Suppressor macrophage treated with lipopolysaccharide for 4 hours (primary cell): ENCODE measurements at places on chromosomes 6 and 20.

- DNase-seq, result no peak
These were observed 177.2 kb upstream of the ASCC3 start for GRCh38 chr6:101058296-101058695.

- no peak for DNase-seq
These were observed 90.6 kb downstream of the TTLL2 start for GRCh38 chr6:167415441-167415961.

DNA sequence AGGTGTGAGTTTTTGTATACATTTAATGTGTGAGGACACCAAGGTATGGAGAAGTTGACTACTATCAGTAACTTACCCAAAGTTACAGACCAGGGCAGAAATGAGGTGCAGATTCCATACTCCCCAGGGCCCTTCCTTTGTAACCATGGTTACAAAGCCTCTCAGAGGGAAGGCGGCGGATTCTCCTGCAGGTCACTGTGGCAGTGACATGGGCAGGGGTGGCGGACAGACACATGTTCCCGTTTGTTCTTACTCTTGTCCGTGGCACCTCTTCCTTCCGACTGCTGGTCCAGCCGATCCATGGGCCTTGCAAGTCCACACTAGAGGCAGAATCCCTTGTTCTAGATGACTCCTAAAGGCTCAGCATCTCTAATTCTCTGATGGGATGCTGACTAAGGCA is 43.0 kb downstream of the PDYN start:
- DNase-seq, result no peak

DNA sequence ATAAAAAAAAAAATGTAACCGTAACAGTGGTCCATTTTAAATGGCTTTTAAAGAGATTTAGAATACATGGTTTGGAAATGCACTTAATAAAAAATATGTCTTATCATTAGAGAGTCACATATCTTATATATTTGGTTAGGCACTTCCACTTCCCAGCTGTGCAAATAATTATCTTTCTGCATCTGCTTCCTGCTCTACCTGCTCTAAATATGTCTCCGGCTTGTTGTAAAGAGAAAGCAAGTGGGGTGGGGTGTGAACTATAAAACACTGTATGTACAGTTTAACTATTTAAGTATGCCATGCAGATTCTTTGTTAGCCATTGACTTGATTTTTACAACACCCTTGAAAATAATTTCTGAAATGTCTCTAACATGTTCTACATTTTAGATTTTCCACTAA is 106.3 kb downstream of the NKAIN2 start:
- DNase-seq, result no peak

DNA sequence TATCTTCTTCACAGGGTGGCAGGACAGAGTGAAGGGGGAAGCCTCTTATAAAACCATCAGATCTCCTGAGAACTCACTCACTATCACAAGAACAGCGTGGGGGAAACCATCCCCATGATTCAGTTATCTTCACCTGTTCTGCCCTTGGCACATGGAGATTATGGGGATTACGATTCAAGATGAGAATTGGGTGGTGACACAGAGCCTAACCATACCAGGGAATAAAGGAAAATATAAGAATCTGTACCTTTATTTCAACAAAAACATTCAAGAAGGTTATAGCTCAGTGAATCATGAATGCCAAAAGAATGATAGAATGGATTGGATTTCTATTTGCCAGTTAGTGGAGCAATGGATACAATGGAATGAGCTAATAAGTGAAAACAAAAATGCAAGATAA is 214.4 kb downstream of the PTPRK start:
- no peak for DNase-seq

- DNase-seq, result no peak
These were observed 2.2 kb upstream of the CCM2L start for GRCh38 chr20:32007787-32008616.

GRCh38 chr20:17925141-17925939 is 43.3 kb downstream of the SNX5 start:
- DNase-seq, result no peak

DNA sequence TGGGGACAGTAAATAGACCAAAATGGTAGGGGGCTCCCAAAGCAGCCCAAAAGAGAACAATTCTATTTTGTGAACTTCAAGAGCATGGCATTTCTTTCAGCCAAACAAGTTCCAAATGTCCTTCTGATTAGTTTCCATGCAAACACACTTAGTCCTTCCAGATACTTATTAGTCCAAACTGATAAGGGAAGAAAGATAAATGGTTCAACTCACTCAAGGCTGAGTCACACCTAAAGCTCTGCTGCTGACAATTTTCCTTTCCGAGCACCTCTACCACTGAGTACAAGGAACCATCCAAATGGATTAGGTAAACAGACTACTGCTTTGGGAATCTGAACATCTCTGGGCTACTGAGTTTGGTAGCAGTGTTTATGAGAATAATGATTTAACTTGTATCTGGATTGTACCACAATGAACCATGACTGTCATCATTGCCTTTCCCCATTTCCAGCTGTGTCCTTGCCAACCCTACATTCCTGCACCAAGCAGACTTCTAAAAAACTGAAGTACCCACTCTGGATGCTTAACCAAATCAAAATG is 71.2 kb downstream of the TNFRSF21 start:
- no peak for DNase-seq

- no peak for DNase-seq
These were observed 94.1 kb downstream of the YTHDF1 start for GRCh38 chr20:63121749-63122405.

DNA sequence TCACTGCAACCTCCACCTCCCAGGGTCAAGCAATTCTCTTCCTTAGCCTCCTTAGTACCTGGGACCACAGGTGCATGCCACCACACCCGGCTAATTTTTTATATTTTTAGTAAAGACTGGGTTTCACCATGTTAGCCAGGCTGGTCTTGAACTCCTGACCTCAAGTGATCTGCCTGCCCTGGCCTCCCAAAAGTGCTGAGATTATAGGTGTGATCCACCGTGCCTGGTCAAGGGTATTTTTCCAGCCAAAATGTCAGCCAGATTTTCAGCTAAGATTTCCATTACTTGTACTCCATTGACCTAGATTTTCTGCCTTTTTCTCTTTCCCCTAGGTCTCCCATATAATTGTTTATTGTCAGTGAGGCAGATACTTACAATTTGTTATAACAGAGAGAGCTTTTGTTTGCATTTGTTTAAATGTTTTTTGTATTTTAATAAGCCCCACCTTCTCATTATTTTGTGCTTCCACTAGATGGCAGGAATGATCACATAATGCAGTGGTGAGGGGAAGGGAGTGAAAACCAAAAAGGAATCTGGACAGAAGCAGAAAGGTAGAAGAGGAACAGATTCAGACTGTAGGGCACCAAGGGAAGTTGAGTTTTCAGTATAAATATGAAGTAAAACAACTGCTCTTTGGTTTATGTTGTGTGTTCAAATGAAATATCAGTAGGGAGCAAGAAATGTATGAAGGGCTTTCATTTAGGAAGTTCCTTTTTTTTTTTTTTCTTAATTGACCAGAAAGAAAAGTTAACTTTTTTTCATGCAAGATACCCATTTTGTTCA is 29.7 kb downstream of the RPF2 start:
- peak; percentile 62 for DNase-seq
